ENCODE measurements at places on chromosomes 1 and 21. TPM values are rescaled to one million over a fixed set of nuclear protein-coding genes. Genes with fewer than 3 reads are reported as not detected.

Gene PRAMEF14
- total RNA-seq = not detected

Gene S100A6
- 2,272 TPM for total RNA-seq

Gene TMCC2
- 0.21 TPM for total RNA-seq

Gene GSTM5
- not detected for total RNA-seq

Gene VANGL2
- 1.5 TPM for total RNA-seq

All from HT-29 (cell line).